ENCODE measurements at places on chromosomes 1 and 21. TPM values are rescaled to one million over a fixed set of nuclear protein-coding genes. Genes with fewer than 3 reads are reported as not detected.

- no peak for DNase-seq
These were observed 642.2 kb downstream of the PTPRU start for GRCh38 chr1:29878501-29878900.

- DNase-seq, result no peak
These were observed 280.1 kb upstream of the C1orf174 start for GRCh38 chr1:4179914-4180735.

DNA sequence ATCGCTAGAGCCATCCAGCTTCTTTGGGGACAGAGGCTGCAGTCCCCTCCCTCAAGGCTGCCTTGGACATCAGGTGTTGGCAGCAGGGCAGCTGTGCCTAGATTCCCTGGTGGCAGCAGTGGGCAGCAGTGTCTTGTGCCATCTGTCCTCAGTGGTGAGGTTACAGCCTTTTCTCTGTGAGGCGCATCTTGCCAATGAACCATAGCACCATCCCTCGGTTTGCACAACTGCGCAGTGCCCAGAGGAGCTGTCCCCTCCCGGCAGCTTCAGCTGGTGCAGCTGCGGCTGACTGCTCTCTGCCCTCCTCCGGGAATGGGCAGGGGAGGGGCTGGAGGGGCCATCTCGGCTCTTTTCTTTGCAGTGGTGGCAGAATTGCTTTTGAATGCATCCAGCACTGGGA lies 59.0 kb upstream of the C8B start:
- DNase-seq, result no peak

GRCh38 chr1:232598133-232598532 lies 31.8 kb downstream of the SIPA1L2 start:
- no peak for DNase-seq

GRCh38 chr21:36430841-36431240 lies 45.6 kb downstream of the CHAF1B start:
- no peak for DNase-seq

- DNase-seq, result no peak
These were observed 170.7 kb upstream of the GALNT2 start for GRCh38 chr1:229896306-229896705.

DNA sequence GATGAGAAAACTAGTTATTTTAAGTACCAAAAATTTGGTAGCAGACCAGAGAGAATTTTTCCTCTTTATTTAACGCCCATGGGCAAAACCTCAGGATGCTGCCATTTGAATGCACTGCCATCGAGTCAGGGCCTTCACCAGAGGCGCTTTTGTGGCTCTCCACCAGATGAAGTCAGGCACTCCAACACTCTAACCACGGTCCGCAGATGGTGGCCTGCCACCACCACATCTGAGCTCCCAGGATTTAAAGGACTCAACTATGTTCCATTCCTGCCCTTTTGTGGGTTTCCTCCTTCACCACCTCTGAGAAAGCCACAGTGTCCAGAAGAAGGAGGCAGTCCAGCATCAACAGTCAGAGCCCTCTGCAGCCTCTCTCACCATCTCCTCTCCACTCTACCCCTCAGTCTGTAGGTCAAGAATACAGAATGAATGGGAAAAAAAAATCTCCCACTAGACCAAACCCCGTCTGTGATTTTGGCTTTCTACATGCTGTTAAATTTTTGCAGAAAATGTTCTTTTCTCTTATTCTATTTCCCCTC lies 647.4 kb downstream of the USP25 start:
- no peak for DNase-seq

DNA sequence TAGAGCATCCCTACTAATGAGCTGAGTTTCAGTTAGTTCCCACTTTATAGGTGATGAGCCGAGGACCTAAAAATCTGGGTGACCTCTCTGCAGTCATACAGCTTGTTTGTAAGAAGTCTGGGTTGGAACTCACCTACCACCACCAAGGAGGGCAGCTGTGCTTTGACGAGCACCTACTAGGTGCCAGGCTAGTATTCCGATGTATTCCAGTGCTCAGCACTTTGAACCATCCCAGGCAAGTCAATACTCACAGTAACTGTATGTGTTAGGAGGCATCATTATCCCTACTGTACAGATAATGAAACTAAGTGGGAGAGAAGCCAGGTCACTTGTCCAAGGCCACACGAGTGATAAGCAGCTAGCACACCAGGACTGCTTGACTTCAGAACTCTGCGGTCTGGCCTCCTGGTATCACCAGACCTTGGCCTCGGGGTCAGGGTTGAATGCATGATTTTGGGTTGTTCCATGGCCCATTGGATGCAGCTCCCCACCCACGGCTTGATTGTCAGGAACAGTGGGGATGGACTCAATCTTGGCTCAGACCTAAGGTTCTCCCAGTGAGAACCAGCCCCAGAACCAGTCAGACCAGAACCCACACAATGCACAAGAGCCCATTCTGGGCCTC lies 20.7 kb downstream of the ECE1 start:
- DNase-seq, result no peak

DNA sequence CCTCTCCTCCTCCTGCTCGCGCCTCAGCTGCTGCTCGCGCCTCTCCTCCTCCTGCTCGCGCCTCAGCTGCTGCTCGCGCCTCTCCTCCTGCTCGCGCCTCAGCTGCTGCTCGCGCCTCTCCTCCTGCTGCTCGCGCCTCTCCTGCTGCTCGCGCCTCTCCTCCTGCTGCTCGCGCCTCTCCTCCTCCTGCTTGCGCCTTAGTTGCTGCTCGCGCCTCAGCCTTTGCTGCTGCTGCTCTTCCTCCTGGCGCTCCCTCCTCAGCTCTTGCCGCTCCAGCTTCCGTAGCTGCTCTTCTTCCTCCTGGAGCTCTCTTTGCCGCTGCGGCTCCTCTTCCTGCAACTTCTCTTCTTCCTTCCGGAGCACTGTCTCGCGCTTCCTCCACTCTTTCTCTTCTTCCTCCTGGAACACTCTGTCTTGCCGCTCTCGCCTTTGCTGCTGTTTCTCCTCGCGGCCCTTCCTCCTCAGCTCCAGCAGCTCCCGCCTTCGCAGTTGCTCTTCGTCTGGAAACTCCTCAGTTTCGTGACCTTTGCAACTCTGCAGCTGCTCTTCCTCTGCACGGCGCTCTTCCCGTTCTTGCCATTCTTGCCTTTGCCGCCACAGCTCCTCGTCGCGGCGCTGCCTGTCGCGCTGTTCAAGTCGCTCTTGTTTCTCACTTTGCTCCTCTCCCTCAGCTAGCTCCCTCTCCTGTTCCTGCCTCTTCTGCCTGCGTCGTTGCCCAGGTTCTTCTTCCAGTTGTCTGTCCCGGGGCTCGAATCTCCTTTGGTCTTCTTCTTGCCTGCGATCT lies 3.0 kb downstream of the TCHH start:
- DNase-seq, result no peak

DNA sequence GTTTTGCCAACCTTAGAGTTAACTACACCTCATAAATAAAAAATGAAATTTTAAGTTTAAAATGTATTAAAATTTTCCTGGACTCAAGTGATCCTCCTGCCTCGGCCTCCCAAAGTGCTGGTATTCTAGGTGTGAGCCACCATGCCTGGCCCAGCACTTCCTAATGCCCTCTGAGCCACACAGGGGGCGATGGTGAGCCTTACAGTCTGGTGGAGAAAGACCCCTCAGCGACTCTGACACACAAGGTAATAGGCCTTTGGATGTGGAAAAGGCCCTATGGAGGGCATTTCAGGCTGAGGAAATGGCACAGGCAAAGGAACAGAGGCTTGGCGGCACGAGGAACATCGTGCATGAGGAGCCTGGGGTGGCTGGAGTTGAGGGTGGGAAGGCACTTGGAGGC lies 6.7 kb downstream of the CITED4 start:
- DNase-seq, result no peak

GRCh38 chr1:47324682-47325081 lies 8.9 kb upstream of the CMPK1 start:
- no peak for DNase-seq

GRCh38 chr1:52264530-52265115 lies 101.4 kb downstream of the CC2D1B start:
- DNase-seq, result no peak

DNA sequence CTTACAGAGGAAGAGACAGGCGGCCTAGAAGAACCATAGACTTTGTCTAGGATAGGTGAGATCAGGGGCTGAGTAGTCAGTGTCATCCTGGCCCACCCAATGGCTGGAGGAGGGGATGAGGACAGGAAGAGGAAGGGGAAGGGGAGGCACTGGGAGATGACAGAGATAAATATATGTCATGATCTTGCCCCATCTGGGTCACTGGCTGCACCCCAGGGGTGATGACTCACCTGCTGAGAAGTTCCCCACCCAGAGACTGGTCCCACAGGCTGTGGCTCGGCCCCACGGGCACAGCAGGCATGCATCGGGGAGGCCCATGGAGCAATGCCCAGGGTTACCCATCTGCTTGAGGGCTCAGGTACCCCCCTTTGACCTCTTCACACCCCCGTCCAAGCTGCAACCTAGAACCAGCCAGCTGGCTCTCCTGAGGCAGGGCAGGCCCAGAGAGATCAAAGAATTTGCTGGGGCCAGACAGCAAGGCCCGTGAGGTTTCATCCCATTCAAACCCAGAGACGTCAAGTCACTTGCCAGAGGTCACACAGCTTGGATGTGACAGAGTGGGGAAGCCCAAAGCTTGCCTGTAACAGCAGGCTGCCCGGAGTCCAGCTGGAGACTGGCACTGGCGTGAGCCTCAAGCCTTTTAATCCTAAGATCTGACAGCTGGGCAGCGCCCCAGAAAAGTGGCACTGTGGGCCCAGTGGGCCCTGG lies 34.7 kb upstream of the CASZ1 start:
- DNase-seq, result no peak

DNA sequence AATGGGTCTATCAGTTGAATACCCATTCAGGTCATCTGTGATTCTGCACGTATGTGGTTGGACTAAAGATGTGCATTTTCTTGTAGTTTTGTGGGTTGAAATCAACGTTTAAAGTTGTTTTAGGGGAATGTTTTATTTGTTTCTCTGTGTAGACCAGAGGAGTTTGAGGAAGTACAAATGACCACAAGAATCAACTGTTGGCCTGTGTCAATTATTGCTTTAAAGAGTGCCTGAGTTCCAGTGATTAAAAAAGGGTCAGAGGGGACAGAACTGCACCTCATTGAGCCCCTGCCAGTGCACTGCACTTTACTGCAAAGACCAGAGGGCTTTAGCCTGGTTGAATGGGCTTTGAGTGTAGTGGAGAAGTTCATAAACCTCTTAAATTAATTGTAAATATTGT lies 190.3 kb downstream of the VPS13D start:
- DNase-seq, result no peak

DNA sequence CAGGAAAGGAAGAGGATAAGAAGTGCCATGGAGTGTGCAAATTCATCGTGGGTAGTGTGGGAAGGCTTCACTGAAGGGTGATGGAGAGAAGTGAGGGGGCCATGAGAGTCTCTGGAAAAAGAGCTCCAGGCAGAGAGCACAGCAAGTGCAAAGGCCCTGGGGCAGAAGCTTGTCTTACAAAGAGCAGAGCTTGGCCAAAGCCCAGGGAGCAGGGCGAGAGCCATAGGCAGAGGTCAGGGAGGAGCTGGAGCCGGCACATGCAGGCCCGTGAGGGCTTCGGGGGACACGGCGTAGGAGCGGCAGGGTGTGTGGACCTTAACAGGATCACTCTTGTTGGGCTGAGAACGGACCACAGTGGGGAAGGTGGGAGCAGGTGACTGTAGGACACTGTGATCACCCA lies 83.7 kb upstream of the EDN2 start:
- DNase-seq, result no peak

- no peak for DNase-seq
These were observed 5.8 kb downstream of the IGSF9 start for GRCh38 chr1:159939678-159940002.

DNA sequence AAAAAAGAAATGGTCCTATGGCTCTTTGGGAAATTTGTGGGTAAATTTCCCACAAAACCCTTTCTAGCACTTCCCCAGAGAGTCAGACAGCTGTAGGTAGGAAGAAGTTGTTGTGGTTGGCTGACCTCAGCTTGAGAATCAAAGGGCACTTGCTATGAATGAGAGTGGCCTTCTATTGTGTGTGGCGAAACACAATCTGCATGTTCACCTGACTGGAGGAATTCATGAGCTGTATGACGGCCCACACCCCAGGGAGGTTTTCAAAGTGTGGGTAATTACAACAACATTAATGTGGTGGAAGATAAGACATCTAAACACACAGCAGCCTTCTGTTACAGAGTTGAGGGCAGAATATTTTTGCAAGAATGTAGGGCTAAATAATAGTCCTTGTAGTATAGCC lies 38.8 kb downstream of the NGF start:
- no peak for DNase-seq

- DNase-seq, result no peak
These were observed 516.1 kb downstream of the OMA1 start for GRCh38 chr1:58030456-58030855.

- no peak for DNase-seq
These were observed 30.1 kb downstream of the B3GALT2 start for GRCh38 chr1:193156117-193156821.

DNA sequence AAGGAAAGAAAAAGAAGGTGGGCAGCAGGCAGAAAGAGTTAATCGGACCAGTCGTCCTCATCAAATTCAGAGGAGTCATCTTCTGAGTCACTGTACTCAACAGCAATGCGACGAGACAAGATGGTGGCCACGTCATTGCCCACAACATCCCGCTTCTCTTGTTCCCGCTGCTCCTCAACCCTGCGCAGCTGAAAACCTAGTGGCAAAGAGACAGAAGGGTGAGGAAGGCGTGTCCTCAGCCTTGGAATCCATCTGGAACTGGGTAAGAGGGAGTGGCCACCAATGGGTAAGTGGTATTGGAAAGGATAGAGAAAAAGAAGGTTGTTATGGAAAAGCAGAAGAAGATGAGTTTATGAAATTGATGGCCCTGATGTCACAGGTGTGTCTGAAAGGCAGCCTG lies 15.7 kb downstream of the GPR3 start:
- DNase-seq, result no peak

DNA sequence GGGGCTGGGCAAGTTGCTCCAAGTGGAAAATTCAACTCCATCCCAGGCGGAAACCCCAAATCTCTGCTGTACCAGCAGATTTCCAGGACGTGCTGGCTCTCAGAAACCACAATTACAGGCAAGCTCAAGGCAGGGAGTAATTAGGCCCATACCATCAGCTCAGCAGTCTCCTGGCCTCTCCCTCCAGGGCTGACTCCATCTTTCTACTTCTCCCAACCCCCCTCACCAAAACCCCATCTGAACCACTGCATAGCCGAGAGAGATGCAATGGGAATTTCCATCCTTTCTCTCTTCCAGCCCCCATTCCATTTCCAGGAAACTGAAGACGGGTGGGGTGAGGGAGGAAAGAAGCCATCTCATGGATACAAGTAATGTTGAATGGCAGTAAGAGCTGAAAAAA lies 41.2 kb downstream of the ARHGEF11 start:
- DNase-seq, result no peak

- DNase-seq, result no peak
These were observed 42.6 kb upstream of the EDN2 start for GRCh38 chr1:41526956-41527561.

C4BPA gene
- not detected for total RNA-seq

ITLN1 gene
- total RNA-seq, result not detected

SMIM1 gene
- total RNA-seq, result 1.0 TPM

ISG20L2 gene
- total RNA-seq, result 73.7 TPM

OR2T35 gene
- total RNA-seq, result not detected

KAZN gene
- total RNA-seq, result 0.54 TPM

KDF1 gene
- not detected for total RNA-seq

FUBP1 gene
- total RNA-seq, result 278 TPM

ANKRD45 gene
- total RNA-seq, result not detected

TPTE gene
- not detected for total RNA-seq

FGR gene
- 0.21 TPM for total RNA-seq

LGR6 gene
- not detected for total RNA-seq

FAM163A gene
- not detected for total RNA-seq

All from activated T-helper 1 cell treated with anti-CD3 and anti-CD28 coated beads, Interleukin-12 subunit alpha, Interleukin-12 subunit beta, Interleukin-2, Interleukin-4 antibody, amounts not matched to agents 30 ng/mL and 10 ng/mL and 1 ng/mL, durations not matched to agents 14 hours and 24 hours and 36 hours (primary cell).